ENCODE measurements at places on chromosomes 16 and 17.

GRCh38 chr16:55640701-55641327 lies 15.0 kb upstream of the SLC6A2 start:
- no peak for DNase-seq

GRCh38 chr17:65231086-65231485 lies 93.9 kb downstream of the RGS9 start:
- DNase-seq = no peak

- DNase-seq = no peak
These were observed 150.8 kb upstream of the IRX3 start for GRCh38 chr16:54437401-54437800.

- no peak for DNase-seq
These were observed 392.4 kb upstream of the GOT2 start for GRCh38 chr16:59126486-59126885.

- peak; percentile 90 for DNase-seq
These were observed 8.4 kb downstream of the RARA start for GRCh38 chr17:40317345-40317873.

DNA sequence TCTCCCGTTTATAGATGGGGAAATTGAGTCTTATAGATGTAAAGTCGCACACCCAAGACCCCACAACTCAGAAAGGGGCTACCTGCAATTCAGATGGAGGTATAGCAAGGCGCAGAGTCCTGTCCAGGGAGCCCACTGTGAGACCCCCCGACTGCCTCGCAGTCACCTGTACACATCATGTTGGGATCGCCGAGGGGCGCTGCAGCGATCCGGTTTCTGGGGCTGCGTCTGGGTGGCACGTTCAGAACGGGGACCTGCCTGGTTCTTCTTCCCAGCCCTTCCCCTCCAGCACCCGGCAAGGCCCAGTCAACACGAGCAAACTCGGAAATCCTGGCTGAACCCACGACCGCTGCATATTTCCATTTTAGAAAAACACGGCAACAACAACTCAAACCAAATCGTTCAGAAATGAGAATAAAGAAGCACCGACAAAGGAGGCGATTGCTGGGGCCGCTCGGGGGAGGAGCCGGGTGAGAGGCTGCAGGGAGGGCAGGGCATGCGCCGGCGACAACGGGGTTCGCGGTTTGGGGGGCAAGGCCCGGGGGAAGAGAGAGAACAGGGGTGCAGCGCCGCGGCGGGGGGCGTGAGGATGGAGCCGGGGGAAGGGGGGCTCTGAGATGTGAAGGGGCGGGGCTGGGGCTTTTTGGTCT lies 643 bp downstream of the HSDL1 start:
- DNase-seq = peak; percentile 21

GRCh38 chr16:9528511-9529079 lies 437.2 kb downstream of the HAPSTR1 start:
- DNase-seq = no peak

DNA sequence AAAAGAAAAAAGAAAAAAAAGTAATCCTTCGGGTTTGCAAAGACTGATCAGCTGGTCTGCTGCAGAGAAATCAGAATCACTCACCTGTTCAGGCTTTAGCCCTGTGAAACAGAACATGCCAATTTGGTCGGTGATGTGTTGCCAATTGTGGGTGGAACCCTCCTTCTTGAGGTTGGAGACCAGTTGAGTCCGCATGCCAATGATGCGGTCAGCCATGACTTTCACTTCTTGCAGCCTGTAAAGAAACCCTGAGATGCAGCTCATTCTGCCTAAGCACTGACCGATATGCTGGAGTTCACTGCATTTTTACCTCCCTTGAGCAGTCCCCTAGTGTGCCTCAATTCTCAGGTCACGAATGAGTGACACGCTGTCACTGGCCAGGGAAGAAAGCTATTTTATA lies 24.8 kb upstream of the SLC38A7 start:
- DNase-seq = no peak

DNA sequence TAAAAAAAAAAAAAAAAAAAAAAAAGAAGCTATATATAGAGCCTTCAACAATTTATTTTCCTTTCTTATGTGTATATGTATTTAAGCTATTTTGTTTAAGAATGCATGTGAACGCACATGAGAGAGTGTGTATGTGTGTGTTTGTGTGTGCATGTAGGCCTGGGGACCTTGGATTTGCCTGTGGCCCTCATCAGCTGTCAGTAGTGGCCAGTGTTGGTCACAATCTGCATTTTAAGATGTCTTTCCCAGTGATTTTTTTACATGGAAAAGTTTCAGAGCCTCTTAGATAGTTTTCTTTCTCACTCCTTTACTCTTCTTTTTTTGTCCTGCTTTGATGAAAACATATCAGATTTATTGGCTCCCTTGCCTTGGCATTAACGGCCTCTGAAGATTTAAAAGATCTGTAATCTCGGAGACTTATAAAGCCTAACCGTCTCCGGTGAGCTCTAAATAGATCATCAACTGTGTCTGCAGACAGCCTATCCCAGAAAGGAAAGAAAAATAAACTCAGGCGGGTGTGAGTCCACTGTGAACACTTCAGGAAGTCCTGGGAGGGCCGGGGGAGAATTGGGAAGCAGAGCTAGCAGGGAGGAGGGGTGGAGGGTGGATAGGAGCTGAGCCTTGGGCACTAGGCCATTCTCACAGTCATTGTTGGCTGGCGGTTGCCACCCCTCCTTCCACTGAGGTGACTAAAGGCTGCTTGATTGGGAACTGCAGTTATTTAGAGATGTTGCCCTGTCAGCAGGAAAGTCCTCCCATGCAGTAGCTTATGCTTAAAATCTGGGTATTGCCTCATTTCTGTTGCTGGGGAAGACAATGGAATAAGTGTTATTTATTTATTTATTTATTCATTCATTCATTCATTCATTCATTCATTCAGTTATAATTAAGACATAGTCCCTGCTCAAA lies 86.8 kb downstream of the WWP2 start:
- no peak for DNase-seq

GRCh38 chr17:48800626-48801217 lies 16.3 kb downstream of the TTLL6 start:
- no peak for DNase-seq

- no peak for DNase-seq
These were observed 96.3 kb upstream of the ZNF750 start for GRCh38 chr17:82935966-82936767.

DNA sequence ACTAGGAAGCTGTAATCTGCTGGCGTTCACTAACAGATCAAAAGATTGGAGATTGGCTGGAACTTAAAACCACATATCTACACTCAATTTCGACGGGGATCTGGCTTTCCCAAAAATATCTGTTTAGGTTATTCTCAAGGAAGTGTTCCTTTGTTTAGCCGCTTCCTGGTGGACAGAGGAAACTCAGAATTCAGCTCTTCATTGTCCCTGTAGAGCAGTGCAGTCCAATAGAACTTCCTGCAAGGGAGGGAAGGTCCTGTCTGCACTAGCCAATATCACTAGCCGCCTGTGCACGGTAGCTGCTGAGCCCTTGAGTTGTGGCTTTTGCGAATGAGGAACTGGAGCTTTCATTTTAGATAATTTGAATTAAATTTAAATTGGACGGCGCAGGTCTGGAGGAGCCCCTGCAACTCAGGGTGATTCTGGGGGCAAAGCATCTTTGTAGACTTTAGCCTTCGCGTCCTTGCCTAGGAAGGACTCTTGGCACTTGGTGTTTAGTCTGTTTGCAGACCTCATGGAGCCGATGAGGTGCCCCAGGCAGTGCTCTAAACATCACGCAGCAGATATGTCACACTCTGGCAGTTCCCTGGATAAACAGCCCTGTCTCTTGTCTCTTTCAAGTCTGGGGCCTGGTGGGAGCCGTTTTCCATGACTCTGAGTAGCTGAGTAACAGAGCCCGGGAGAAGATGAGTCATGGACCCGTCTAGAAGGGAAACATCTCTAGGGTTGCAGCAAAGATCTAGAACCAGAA lies 122.2 kb downstream of the CCDC182 start:
- no peak for DNase-seq

DNA sequence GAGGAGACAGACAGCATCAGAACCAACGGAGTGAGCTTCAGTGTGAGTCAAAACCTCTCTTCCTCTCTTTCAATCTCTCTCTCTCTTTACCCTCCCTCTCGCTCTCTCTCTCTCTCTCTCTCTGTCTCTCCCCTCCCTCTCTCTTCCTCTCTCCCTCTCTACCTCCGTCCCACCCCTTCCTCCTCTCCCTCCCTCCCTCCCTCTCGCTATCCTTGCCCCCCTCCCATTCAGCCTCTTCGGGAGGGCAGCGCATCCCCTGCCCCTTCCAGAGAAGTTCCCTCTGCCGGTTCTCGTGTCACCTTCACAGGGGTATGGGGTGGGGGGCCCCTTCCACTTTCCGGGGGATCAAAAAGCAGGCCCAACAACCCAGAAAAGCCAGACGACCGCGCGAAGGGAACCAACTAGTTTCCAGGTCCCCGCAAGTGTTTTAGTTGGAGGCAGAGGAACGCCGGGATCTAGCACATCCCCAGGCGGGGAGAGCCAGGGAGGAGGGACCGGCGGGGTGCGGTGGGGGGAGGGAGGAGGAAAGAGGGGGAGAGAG lies 28.9 kb upstream of the RBFOX1 start:
- DNase-seq = no peak

DNA sequence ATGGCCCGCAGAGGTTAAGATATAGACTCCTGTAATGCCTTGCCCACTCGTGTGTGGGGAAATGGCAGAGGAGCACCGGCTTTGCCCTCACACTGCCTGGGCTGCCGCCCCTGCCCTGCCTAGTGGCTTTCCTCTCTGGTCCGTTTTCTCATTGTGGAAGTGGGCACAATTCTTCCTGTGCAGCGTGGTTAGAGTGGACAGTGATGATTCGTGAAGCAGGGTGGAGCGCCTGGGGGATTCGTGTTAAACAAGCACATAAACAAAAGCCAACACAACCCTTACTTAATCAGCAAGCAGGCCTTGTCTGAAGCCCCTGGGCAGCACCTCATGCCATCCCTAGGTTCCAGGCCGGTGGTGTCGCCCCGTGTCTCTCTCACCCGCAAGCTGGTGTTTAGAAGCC lies 269.7 kb downstream of the SEC14L1 start:
- DNase-seq = no peak

- no peak for DNase-seq
These were observed 31.1 kb upstream of the SLC47A1 start for GRCh38 chr17:19502517-19502916.

DNA sequence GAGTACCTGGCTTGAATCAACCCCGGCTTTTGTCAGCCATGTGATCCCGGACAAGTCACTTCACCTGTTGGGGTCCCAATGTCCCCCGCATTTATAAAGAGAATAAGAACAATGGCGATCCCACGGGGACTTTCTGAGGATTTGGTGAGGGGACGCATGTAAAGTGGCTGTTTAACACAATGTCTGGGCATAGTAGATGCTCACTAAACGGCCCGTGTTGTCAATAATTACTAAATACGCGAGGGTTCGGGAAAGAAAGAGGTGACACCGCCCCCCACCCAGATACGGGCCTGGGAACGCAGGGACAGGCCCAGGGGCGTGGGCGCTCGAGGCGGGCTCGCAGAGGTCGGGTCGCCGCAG lies 1.8 kb downstream of the SYNGR3 start:
- DNase-seq = no peak

DNA sequence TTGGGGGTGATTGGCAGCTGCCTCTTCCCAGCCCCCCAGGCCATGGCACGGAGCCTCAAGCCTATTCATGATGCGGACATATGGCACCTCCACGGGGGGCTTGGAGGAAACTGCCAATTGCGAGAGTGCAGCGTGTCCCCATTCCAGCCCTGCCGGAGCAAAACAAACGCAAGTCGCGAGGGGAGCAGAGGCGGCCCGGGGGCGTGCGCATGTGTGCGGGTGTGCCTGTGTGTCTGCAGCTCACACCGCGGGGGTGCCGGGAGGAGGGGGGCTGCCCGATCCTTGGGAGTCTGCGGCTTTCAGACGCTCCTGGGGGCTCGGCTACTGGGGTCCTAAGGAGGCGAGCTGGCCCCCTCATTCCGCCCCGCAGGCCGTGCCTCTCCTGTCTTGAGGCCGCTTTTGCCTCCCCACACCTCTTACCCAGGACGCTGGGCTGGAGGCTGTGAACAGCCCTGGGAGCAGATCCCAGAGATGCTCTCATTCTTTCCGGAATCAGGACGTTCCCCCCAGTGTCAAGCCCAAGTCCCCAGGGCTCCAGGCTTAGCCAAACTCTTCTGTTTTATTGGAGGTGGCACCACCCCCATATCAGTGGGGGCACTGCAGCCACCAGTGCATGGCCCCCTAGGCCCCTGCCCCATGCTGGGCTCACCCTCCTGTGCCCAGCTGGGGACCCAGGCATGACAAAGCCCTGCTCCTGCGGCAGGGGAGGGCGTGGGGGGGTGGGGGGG lies 29.1 kb downstream of the ENDOV start:
- DNase-seq = no peak

- no peak for DNase-seq
These were observed 679.6 kb downstream of the HS3ST4 start for GRCh38 chr16:26371349-26371869.

- DNase-seq = no peak
These were observed 684 bp upstream of the RSAD1 start for GRCh38 chr17:50477976-50478375.

DNA sequence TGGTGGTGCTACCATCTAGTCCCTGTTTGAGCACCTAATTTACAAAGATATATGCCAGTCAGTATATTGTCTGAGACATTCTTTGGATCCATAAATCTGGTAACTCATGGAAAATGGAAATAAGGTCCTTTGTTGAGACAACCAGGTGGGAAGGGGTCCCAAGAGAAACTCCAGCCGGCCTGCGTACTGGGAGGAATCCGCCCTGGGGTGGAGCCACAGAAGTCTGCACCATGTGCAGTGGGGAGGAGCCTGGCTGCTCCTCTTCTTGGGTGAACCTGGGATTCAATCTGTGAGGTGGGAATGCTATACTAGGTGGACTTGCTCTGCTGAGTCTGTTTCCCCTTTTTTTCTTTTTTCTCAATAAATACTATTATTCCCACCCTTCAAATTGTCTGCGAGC lies 339.2 kb upstream of the TNRC6C start:
- DNase-seq = no peak

DNA sequence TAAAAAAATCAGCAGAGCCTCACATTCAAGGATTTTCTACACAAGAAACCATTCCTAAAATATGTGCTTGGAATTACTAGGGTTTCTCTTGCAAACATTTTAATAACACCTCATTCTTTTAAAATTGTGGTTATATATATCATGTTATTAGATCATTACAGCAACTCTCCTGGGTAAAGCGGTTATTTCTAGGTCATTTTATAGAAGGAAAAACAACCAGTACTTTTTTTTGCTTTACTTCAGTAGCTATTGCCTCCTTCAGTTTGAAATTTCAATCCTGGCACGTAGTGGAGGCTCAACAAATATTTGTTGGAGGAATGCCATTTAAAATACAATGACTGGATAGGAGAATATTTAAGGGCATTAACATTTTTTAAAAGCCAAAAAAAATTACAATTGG lies 220.6 kb downstream of the CDRT15L2 start:
- DNase-seq = no peak

Measured in T47D (cell line).